Stomach (tissue), 19 donors: ENCODE measurements at places on chromosomes 4 and X. TPM values are rescaled to one million over a fixed set of nuclear protein-coding genes. Genes with fewer than 3 reads are reported as not detected.

DSPP gene
- polyA plus RNA-seq = not detected

HOPX gene
- 65.8 TPM for polyA plus RNA-seq

RAB41 gene
- not detected for polyA plus RNA-seq

AFAP1 gene
- 5.3 TPM for polyA plus RNA-seq

OTUD6A gene
- not detected for polyA plus RNA-seq

ARMCX2 gene
- polyA plus RNA-seq = 5.1 TPM

ITGB1BP2 gene
- 3.7 TPM for polyA plus RNA-seq

HAND2 gene
- 11.6 TPM for polyA plus RNA-seq

NKX3-2 gene
- polyA plus RNA-seq = 0.31 TPM

P2RY4 gene
- polyA plus RNA-seq = not detected

REPS2 gene
- 7.3 TPM for polyA plus RNA-seq

TRPC3 gene
- 0.31 TPM for polyA plus RNA-seq

GYG2 gene
- 5.1 TPM for polyA plus RNA-seq

RGS12 gene
- polyA plus RNA-seq = 18.9 TPM

RNF128 gene
- 6.4 TPM for polyA plus RNA-seq

PCDH7 gene
- 2.8 TPM for polyA plus RNA-seq

ENPEP gene
- polyA plus RNA-seq = 0.46 TPM

ZFYVE28 gene
- 6.5 TPM for polyA plus RNA-seq

TCEAL8 gene
- 52.4 TPM for polyA plus RNA-seq

SNCA gene
- polyA plus RNA-seq = 3.1 TPM

SMARCA1 gene
- 12.8 TPM for polyA plus RNA-seq

BEND2 gene
- not detected for polyA plus RNA-seq

IL3RA gene
- polyA plus RNA-seq = 6.4 TPM

OTC gene
- polyA plus RNA-seq = not detected
